Suprapubic skin (tissue), 4 donors: ENCODE measurements at places on chromosomes 5 and 9.

DNA sequence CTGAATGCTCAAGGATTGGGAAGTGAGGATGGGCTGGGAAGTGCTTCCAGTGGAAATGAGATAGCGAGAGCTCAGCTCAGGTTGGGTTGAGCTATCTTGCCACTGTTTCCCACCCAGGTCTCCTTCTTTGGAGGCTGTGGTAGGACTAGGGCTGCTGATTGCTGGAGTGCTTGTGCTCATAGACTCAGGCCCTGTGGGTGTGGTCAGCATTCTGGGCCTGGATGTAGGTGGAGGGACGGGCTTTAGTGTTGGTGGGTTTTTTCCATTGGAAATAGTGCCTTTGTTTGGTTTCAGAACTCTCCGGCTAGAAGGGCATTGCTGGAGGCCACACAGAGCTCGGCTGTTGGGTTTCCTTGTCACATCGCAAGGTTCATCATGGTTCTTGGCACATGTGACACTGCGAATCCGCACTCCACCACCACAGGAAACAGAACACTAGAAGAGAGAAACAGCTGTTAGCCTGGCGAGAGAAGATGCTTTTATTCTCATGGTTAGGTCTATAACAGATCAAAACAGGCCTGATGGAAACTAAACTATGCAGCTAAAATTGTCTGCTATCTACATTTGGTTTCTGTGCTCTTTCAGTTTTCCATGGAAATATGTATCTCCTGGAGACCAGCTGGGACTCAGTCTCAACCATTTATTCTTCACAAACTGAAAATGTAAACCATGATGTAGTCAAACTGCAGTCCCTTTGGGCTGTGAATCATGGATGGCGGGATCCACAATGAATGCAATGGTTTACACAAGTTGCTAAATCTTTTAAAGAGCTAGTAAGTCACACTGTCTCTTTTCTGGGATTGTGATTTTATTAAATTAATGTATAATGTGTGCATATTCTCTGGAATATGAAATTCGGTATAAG lies 136.2 kb downstream of the TARS1 start:
- no peaks in the 10 kb centered on the region for H3K36me3 ChIP-seq
- DNase-seq, result no peak
- H3K4me3 ChIP-seq, result no peak overlapping the region
- H3K27ac ChIP-seq, result no peak overlapping the region
- no peaks in the 10 kb centered on the region for H3K4me1 ChIP-seq

DNA sequence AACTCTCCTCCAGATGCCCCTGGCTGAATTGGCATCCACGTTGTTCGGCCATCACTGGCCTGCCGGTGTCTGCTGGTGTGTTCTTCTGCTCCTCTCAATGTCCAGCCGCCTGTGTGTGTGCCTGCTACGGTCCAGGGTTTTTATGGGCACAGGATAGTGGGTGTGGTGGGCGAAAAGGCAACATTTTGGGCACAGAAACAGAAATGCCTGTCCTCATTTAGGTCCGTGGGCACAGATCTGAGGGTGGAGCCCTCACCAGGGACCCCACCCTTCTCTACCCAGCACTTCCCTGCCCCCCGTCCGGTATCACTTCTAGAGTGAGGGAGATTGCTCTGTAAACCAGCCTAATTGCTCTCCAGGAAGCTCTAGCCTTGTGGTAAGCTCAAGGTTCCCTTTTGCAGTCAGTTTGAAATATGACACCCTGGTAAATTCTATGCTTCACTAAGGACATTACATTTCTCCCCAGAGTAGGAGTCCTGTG lies 410.1 kb downstream of the MAT2B start:
- DNase-seq, result no peak
- no peaks in the 10 kb centered on the region for H3K4me1 ChIP-seq
- H3K27me3 ChIP-seq, result no peaks in the 10 kb centered on the region
- H3K36me3 ChIP-seq, result no peaks in the 10 kb centered on the region

- no peak overlapping the region for H3K27ac ChIP-seq
- no peak overlapping the region for H3K4me3 ChIP-seq
- no peaks in the 10 kb centered on the region for H3K27me3 ChIP-seq
These were observed 16.9 kb upstream of the FREM1 start for GRCh38 chr9:14926941-14927624.

GRCh38 chr5:153504726-153505125 lies 14.3 kb downstream of the GRIA1 start:
- H3K27me3 ChIP-seq, result no peaks in the 10 kb centered on the region
- no peak overlapping the region for H3K27ac ChIP-seq
- no peaks in the 10 kb centered on the region for H3K36me3 ChIP-seq
- DNase-seq, result no peak

- no peaks in the 10 kb centered on the region for H3K4me1 ChIP-seq
- no peaks in the 10 kb centered on the region for H3K36me3 ChIP-seq
These were observed 121.1 kb downstream of the EGFLAM start for GRCh38 chr5:38379350-38379937.

- DNase-seq, result peak; percentile 65
- no peak overlapping the region for H3K27ac ChIP-seq
- no peaks in the 10 kb centered on the region for H3K27me3 ChIP-seq
- no peak overlapping the region for H3K4me3 ChIP-seq
- H3K4me1 ChIP-seq, result no peaks in the 10 kb centered on the region
These were observed 36.7 kb downstream of the NDFIP1 start for GRCh38 chr5:142145106-142145900.

DNA sequence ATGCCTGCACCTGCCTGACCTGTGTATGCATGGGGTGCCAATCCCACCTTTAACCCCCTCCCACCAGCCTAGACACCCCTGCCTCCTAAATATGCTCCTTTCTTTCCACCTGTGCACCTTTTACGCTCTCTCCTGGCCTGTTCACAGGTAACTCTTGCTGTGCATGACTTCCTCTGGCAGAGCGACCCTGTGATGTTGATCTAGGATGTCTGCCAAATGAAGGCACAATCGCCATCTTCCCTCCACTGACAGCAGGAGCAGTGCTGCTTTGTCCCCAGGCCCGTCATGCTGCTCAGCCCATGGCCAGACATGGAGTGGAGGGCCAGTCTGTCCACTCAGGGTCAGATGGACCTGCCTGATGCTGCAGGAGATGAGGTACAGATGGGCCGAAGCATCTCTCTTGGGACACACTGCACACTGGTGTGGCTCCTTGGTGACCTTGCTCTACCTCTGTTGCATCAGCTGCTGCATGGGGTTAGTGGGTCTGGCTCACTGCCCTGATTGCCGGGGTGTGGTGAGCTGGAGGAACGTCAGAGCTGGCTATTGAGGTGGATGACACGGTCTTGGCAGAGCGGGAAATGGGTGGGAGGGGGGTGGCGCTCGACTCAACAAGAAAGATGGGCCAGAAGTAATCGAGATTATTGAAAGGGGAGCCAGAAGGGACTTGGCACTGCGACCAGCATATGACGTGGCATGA lies 101.7 kb upstream of the PITX1 start:
- no peaks in the 10 kb centered on the region for H3K27me3 ChIP-seq
- DNase-seq, result peak; percentile 80
- H3K4me1 ChIP-seq, result peaks cover 31% of the 10 kb centered on the region
- H3K4me3 ChIP-seq, result no peak overlapping the region

GRCh38 chr5:36281626-36282025 lies 20.1 kb downstream of the RANBP3L start:
- H3K4me3 ChIP-seq, result no peak overlapping the region
- H3K4me1 ChIP-seq, result peaks cover 13% of the 10 kb centered on the region
- no peak overlapping the region for H3K27ac ChIP-seq
- H3K36me3 ChIP-seq, result no peaks in the 10 kb centered on the region

GRCh38 chr9:93164085-93164484 lies 19.9 kb upstream of the WNK2 start:
- H3K27me3 ChIP-seq, result no peaks in the 10 kb centered on the region
- no peaks in the 10 kb centered on the region for H3K36me3 ChIP-seq
- no peak overlapping the region for H3K27ac ChIP-seq
- peaks cover 9% of the 10 kb centered on the region for H3K4me1 ChIP-seq
- no peak overlapping the region for H3K4me3 ChIP-seq
- DNase-seq, result no peak

- no peak overlapping the region for H3K27ac ChIP-seq
- H3K36me3 ChIP-seq, result no peaks in the 10 kb centered on the region
- no peaks in the 10 kb centered on the region for H3K4me1 ChIP-seq
- DNase-seq, result no peak
- no peak overlapping the region for H3K4me3 ChIP-seq
These were observed 86.7 kb downstream of the BRINP1 start for GRCh38 chr9:119282476-119283077.

- no peaks in the 10 kb centered on the region for H3K27me3 ChIP-seq
- no peaks in the 10 kb centered on the region for H3K36me3 ChIP-seq
- no peaks in the 10 kb centered on the region for H3K4me1 ChIP-seq
- H3K4me3 ChIP-seq, result no peak overlapping the region
These were observed 217.0 kb downstream of the DMRT2 start for GRCh38 chr9:1267141-1267570.

DNA sequence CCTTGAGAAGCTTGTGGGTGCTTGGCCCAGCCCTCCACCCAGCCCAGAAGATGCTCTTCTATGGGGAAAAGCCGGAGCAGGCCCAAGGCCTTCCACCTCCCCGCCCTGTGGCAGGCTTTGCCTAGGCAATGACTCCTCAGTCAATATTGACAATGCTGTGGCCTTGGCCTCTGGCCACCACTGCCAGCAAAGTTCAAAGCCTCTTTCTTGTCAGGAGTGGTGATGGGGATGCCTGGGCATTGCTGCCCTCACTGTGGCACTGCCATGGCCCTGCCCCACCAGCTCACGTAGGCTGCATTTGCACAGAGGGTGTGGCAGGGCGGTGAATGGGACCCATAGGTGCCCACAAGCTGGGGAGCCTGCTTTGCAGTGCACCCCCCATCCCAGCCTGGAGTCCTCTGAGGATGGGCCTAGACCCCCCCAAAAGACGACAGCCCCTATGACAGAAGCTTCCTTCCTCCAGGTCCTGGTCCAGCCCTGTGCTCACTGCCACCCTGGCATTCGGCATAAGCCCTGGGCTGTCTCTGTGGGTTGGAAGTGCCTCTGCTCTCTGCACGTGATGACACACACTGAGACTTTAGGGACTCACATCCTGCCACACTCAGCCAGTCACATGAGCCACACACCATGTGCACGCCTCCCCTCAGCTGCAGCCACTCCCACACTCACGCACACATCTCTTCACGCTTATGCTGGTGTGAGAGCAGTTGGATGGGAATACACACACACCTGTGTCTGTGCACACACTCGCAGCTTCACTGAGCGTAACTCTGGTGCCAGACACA lies 31.1 kb downstream of the MORN5 start:
- H3K4me3 ChIP-seq, result no peak overlapping the region
- H3K27me3 ChIP-seq, result no peaks in the 10 kb centered on the region
- DNase-seq, result no peak

DNA sequence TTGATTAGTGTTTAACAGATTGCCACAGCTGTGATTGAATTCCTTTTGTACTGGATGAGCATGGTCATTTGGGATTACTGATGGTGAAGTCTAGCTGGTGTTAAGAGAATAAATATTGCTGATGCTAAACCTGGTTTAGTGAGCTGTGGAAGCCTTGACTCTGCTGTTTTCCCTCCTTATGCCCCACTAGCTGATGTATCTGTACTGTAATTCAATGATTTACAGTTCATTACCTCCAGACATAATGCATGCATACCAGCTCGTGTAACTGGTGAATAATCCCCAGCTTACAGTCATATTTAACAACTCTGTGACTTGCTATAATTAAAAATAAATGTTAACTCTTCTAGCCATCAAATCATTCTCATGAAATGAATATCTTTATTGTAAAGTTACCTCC lies 1.7 kb upstream of the CMYA5 start:
- no peak overlapping the region for H3K27ac ChIP-seq
- H3K4me1 ChIP-seq, result peaks cover 23% of the 10 kb centered on the region
- no peaks in the 10 kb centered on the region for H3K27me3 ChIP-seq
- H3K4me3 ChIP-seq, result no peak overlapping the region
- no peak for DNase-seq
- H3K36me3 ChIP-seq, result peaks cover 22% of the 10 kb centered on the region

DNA sequence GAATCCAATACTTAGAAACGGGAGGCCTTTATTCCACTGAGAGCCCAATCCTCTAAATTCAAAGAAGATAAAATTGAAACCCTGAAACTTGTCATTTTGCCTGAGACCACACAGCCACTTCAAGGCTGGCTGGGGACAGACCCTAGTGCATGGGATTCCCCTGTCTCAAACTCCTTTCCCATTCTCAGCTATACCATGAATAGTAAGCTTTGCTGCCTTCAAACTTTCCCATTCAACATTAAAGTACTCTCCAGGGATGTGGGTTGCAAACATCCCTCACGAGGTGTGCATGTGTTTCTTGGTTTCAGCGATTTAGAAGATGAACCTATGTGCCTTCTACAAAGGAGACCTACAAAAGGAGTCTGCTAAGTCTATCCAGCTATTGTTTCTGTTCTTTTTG lies 64.6 kb downstream of the GABRB2 start:
- no peak for DNase-seq
- no peak overlapping the region for H3K4me3 ChIP-seq
- no peaks in the 10 kb centered on the region for H3K36me3 ChIP-seq
- H3K4me1 ChIP-seq, result no peaks in the 10 kb centered on the region
- no peaks in the 10 kb centered on the region for H3K27me3 ChIP-seq

DNA sequence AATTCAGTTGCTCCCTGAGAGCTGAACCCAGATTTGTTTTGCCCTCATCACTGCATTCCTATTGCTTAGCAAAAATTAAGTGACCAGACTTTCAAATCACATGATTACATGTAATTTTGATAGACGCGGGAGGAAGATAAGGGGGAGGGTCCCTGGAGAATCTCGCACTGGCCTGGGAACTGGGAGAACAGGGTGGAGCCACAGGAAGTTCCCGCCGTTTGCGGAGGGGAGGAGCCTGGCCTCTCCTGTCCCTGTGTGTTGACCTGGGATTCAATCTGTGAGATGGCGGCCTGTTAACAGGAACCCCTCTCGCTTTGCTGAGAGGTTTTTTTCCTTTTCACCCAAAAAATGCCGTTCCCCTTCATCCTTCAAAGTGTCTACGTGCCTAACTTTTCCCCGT lies 142.9 kb upstream of the OR13F1 start:
- no peaks in the 10 kb centered on the region for H3K4me1 ChIP-seq
- DNase-seq, result no peak
- H3K27ac ChIP-seq, result no peak overlapping the region
- H3K36me3 ChIP-seq, result no peaks in the 10 kb centered on the region
- H3K27me3 ChIP-seq, result no peaks in the 10 kb centered on the region

GRCh38 chr5:150149618-150150017 lies 6.0 kb downstream of the PDGFRB start:
- peak overlapping the region; percentile 4 for H3K27ac ChIP-seq
- no peak for DNase-seq
- no peak overlapping the region for H3K4me3 ChIP-seq
- no peaks in the 10 kb centered on the region for H3K36me3 ChIP-seq

DNA sequence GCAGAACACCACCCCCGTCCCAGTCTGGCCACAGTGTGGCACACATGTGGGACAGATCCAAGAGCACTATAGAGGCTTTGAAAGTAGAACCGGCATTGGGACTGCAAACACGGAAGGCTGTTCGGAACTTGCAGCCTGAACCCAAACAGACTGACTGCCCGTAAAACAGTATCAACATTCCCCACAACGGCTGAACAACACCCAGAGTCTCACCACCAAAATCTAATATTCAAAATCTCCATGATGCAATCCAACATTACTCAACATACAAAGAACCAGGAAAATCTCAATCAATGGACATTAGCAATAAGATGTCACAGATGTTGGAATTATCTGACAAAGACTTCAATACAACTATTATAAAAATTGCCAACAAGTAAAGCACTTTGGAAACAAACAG lies 82.3 kb downstream of the ROR2 start:
- H3K4me1 ChIP-seq, result no peaks in the 10 kb centered on the region
- no peak overlapping the region for H3K27ac ChIP-seq
- no peak for DNase-seq
- H3K27me3 ChIP-seq, result no peaks in the 10 kb centered on the region
- no peaks in the 10 kb centered on the region for H3K36me3 ChIP-seq
